ENCODE measurements at places on chromosomes 12 and 14.

DNA sequence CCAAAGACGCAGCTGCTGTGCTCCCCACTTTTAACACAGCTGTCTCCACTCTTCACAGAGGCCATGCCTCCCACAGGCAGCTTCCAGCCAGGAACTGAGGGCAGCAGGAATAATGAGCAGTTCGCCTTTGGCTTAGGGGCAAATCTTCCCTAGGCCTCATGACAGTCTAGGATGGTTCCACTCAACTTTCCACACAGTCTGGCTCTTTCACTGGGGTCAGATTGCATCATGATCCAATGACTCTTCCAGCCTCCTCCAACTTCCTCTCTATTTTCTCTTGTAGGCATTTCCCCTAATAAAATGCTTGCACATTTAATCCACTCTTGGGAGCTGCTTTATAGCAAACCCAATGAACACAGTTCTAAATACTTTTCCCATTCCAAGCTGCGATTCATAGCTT is 271.6 kb upstream of the ATP2B1 start:
- DNase-seq: no peak

DNA sequence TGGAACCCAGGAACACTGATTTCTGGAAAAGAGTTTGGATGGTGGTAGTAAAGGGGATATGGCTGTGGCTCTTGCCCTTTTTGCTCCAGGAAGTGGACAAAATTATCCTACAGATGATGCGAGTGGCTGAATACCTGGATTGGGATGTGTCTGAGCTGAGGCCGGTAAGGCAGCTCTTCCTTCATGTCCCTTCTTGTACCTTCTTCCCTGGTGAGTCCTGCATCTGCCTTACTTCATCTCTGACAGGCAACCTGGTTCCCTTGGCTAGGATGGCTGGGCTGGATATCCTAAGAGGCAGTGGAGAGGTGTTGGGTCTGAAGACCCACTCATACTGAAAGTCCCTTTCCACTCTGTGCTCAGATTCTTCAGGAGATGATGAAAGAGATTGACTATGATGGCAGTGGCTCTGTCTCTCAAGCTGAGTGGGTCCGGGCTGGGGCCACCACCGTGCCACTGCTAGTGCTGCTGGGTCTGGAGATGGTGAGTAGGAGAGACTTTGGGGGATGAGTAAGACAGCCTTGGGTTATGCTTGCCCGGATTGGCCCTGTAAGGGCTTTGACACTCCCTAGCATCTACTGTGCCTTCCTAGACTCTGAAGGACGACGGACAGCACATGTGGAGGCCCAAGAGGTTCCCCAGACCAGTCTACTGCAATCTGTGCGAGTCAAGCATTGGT is 8.0 kb downstream of the DGKA start:
- no peak for DNase-seq

- DNase-seq: no peak
Measured at GRCh38 chr14:39050389-39050788, 52.6 kb downstream of the SEC23A start.

DNA sequence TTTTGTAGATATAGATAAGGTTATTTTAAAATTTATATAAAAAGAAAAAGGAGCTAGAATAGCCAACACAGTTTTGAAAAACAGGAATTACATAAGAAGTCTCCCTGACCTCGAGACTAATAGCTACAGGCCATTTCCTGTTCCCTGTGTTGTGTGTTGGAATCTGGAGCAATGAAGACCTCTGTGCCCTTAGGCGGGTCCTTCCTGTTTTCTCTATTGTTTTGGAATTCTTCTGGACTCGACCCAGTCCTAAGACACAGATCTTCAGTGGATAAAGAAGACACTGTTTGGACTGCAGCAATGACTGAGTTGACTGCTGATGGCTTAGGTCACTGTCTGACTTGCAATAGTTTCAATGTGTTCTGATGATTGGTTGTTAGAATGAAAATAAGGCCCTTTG is 26.2 kb downstream of the SNRPF start:
- no peak for DNase-seq

DNA sequence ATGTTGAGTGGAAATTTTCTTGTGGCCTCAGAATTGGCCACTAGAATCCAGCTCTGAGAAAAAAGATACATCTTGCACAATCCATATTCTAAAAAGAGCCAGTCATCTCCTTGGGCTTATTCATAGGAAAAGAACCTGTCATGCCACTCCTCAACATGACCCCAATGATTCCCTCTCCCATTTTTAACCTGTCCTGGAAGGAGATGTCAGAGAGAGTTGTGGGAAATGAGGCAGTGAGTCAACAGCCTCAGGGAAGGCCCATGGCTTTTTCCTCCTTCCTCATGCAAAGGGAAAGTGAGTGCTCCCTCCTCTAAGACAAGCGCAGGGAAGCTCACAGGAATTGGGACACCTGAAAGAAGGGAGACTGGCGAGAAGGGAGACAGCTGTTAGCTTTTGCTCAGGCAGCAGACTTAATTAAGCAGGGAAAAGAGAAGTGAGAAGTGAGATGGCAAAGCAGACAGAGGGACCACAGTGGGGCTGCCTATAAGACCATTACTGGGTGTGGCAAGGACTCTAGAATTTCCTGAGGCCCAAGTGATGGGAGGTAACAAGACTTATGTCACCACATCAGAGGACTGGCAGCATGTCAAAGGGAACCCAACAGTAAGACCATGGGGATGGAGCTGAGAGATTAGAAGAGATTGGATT is 10.2 kb upstream of the DHRS7 start:
- DNase-seq: no peak

- no peak for DNase-seq
Measured at GRCh38 chr12:108711489-108712164, 19.7 kb downstream of the CORO1C start.

DNA sequence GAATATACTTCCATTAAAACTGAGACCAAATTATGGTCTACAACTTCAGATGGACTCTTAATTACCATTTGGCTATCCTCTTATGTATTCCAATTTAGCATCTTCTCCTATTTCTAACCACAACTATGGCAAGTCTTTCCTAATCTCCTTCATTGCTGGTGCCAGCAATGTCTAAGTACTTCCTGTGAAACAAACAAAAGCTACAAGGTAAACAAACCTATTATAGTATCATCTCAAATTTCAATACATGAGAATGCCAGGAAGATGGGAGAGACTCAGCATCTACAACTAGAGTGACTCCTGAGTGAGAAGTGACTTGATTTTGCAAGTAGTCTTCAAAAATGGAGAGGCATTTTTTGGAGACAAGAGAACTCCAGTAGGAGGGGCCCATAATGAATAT is 202.9 kb upstream of the ATXN7L3B start:
- no peak for DNase-seq

GRCh38 chr14:89853936-89854693 is 100.4 kb downstream of the EFCAB11 start:
- no peak for DNase-seq

GRCh38 chr14:58397156-58397555 is 1.4 kb downstream of the TOMM20L start:
- no peak for DNase-seq

- no peak for DNase-seq
Measured at GRCh38 chr12:69985656-69986055, 160.6 kb downstream of the MYRFL start.

GRCh38 chr12:18808221-18808620 is 70.3 kb downstream of the CAPZA3 start:
- DNase-seq: no peak

- no peak for DNase-seq
Measured at GRCh38 chr12:131137836-131138637, 184.3 kb downstream of the ADGRD1 start.

DNA sequence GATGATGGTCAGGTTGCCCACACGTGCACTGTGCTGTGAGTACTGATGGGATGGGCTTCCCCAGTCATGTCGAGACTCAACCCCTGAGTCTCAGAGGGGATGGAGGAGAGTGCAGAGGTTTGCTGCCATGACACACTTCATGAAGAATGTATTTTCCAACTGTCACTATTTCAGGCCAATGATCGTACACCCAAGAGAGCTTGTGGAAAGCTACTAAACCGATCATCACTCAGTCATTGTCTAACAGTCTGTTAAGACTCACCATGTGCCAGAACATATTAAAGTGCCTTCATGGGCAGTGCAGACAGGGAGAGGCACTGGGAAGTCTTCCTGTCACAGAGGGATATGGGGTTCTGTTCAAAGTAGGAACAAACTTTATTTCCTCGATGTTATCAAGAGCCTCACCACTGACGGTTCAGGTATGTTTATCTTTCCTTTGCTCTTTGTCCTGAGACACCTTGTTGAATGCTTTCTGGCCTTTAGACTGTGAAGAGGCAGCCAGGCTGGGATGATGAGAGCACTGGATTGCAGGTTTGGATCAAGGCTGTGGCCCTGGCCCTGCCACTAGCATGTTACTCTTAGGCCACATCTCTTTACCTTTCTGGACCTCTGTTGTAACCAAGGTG is 41.6 kb upstream of the NTF3 start:
- no peak for DNase-seq

- no peak for DNase-seq
Measured at GRCh38 chr12:26736563-26737486, 96.2 kb downstream of the ITPR2 start.

- no peak for DNase-seq
Measured at GRCh38 chr12:11581179-11581755, 68.2 kb upstream of the ETV6 start.

GRCh38 chr14:99754141-99755067 is 38.8 kb upstream of the EML1 start:
- no peak for DNase-seq

GRCh38 chr12:56873382-56873781 is 60.8 kb downstream of the SDR9C7 start:
- no peak for DNase-seq

GRCh38 chr12:58310368-58310767 is 369.0 kb downstream of the ATP23 start:
- DNase-seq: no peak

DNA sequence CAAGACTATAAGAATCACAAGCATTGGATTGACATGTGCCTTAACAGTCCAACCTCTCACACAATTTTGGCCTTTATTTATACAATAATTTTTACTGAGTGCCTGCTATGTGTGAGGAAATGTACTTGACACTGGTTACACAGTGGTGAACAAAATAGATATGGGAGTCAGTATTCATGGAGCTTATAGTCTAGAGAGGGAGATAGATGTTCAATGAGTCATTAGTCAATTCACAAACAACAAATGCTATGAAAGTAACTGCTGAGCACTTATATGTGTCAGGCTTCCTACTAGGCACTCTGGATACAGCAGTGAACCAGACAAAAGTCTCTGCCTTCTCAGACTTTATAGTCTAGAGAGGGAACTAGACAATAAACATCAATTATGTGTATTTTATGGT is 3.7 kb downstream of the CFAP54 start:
- no peak for DNase-seq

DNA sequence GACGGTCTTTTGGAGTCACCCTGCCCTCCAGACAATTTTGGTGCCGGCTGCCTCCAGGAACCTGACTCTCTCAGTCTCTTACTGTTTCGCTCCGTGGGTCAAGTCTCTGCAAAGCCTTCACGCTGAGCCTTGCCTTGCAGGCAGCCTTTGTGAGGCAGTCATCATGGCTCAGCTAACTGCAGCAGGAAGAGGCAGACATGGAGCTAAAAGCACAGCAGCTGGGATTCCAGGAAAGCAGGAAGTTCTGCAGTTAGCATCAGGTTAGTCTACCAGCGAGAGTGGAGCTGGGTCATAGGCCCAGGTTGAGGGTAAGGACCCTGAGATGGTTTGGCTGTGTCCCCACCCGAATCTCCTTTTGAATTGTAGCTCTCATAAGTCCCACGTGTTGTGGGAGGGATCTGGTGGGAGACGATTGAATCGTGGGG is 305.4 kb downstream of the PCNX1 start:
- no peak for DNase-seq

- DNase-seq: peak; percentile 66
Measured at GRCh38 chr12:4220536-4221257, 52.9 kb upstream of the CCND2 start.

DNA sequence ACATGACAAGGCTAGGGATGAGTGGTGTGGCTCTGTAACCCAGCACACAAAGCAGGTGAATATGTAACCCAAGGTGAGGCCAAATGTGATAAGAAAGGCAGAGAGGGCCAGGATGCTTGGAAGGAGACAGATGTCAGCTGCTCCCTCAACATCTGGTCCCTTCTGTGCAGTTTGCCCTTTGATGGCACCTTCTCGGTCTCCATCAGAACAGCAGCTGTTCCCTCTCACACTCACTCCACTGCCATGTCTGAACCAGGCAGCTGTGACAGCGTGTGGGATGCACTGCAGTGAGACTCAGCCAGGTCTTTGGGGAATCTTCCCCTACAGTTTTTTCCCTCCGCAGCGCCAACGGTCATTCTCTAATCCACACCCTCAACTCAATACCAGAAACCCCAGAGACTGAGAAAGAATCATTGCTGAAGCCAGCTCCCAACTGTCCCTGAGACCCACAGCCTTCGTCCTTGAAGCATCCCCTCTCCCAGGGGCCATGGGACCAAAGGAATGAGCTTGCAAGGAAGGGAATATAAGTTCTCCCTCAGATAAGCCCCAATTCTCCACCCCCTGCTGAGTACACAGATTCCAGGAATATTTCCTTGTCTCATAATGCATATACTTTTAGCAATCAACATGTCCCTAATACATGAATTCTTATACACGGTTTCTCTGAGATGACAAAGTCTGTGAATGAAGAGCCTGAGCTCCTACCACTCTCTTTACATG is 230.0 kb downstream of the GLT1D1 start:
- DNase-seq: no peak

GRCh38 chr14:29264865-29265264 is 498.3 kb downstream of the FOXG1 start:
- DNase-seq: no peak

- no peak for DNase-seq
Measured at GRCh38 chr12:93348575-93349435, 28.9 kb upstream of the NUDT4 start.

DNA sequence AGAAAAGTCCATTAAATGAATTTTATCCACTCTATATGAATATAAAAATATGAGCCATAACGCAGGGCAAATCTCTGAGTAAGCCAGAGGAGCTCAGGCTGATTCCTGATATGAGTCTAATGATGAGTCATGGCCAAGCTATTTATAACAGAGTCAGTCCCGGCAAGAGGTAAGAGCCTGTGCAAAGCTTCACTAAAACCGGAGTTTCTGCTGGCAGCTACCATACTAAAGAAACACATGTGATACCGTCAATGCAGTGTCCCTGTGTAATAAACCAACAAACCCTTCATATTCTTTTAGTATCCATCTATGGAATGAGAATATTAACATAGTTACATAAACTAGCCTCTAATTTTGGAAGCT is 319.4 kb downstream of the KCNC2 start:
- DNase-seq: no peak
